ENCODE measurements at places on chromosomes 5 and 9.

DNA sequence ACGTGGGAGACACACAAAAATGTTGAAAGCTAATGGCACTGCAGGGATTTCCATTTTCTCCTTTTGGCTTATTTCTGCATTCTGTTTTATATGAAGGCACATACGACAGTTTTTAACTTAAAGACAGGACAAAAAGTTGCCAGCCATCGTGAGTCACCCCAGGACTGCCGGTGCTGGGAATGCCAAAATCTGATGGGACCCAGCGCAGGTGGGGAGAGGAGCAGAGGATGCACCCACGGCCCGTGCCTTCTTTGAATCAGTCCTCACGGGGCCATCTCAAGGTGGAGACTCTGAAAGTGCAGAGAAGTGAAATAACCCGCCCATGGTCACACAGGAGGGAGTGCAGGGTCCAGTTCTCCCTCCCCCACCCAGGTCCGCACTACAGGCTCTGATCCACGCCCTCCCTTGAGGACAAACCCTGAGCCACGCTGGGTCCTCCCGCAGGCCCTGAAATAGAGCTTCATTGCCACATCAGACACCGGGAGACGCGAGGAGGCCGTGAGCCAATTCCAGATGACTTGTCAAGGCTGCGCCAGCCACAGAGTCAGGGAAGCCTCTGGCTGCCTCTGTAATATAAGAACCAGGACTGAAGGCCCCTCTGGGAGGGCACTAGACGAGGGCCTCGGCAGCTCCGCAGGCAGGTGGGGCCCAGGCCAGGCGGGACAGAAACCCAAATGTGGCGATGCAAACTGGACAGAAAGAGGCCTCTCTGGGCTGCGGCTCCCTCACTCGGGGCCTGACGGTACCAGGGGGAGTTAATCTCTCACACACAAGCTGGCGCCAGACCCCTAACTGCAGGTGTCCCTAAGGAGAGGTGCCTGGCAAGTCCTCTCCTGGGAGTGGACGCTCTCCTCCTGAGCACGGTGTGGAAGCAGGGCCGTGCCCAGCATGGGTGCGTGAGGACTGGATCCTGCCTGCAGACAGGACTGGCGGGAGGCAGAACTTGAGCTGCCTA lies 22.9 kb downstream of the ADAMTS2 start:
- peak; percentile 30 for DNase-seq

- no peak for DNase-seq
Measured at GRCh38 chr5:61974680-61975079, 331.3 kb upstream of the KIF2A start.

DNA sequence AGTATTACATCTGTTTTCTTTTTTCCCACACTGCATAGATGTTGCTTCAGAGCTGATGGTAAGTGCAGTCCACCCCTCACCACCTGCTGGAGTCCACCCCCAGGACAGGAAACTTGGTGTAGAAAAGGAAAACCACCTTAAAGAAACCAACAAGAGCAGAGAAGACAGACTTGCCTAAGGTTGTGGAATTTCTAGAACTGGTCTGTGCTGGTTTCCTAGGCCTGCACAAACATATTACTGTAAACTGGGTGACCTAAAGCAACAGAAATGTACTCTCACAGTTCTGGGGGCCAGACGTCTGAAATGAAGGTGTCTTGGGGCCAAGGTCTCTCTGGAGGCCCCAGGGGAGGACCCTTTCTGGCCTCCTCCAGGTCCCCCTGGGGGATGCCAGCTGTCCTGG lies 293.4 kb upstream of the IRX1 start:
- no peak for DNase-seq

DNA sequence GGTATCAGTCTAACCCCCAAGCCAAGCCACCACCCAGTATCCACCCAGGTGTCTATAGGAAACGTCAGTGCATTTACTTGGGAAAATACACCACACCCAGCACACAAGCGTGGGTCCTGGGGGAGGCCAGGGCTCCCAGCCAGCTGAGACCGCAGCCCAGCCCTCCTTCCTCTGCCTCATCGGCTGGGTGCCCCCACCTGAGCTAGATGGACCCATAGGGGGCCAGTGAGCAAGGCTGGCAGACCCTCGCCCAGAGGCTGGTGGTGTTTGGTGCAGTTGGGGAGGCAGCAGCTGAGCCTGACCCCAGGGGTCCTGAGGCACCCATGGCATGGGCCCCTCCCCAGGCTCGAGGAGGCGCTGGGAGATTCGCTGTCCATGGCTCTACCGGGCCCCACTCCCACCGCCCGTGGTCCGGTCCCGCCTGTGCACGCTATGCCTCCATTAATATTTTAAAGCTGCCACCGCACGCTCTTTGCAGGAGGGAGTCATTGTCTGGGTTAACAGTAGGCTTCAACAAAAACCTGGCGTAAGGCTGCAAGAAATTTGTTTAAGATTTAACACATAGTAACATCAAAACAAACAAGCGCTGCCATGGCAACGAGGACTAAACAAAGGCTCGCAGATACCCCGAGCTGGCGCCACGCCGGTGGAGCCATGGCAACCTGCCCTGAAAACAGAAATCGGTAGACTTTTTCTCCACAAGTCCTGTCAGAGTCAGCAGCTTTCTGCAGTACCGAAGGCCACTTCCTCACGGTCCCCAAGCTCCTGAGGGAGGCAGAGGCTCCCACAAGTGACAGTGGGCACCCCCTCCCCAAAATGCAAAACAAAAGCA lies 20.6 kb downstream of the TPPP start:
- peak; percentile 94 for DNase-seq

DNA sequence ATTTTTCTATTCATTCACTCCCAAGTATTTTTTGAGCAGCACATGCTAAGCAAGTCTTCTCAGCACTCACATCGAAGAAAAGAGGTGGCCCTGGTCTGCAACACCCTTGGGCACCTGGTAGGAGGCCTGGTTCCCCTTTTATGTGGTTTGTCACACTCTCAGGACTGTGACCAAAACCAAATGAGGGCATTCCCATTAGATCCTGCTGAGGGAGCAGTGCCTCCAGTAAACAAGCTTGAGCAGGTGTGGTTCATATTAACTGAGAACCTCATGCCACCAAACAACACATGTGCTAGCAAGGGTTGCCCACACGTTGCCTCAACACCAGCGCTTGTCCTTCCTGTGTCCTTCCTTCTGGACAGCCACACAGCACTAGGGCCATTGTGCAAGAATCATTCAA lies 26.9 kb upstream of the SYK start:
- DNase-seq: no peak

- no peak for DNase-seq
Measured at GRCh38 chr9:31808766-31809165, 575.7 kb upstream of the ACO1 start.

DNA sequence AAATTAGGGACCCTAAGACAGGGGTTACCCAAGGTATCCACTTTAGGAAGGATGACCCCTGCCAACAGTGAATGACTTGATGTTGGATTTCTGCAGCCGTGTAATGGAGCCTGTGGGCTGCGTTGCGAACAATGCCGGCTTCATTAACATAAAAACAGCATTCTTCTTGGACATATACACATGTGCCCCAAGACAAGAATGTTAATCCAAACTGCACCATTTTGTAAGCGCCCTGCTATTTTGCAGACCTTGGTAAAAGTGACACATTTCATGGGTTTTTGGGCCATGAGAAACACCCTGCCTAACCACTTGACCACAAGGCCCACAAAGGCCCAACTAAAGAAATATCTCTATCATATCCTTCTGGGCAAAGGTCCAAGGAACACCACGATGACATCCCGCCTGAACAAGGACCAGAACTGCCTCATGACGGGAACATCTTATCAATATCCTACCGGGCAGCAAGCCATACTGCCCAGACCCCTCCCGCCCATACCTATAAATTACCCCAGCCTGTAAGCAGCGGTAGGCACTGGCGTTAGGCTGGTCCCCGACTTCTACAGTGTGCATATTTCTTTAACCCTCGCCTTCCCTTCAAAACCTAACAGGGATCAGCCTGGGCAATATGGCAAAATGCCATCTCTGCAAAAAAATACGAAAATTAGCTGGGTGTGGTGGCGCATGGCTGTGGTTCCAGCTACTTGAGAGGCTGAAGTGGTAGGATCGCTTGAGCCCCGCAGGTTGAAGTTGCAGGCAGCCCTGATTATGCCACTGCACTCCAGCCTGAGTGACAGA lies 9.7 kb upstream of the PDCD1LG2 start:
- DNase-seq: no peak

DNA sequence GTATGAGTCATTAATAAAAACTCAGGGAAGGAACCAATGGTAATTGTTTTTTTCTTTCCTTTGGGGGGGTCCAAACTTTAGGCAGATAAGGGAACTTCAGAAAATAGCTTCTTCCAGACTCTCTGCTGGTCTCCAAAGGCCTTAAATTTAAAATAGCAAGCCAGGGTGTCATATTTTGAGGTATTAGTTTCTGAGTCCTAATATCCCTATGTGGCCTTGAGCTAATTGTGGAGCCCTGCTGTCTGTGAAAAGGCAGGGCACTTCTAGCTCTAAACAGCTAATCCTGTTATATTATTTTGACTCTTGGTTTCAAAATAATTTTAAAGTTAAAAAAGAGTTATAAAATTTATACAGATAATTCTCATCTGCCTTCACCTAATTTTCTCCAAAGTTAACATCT lies 195.7 kb upstream of the PPP1R2B start:
- DNase-seq: no peak
